ENCODE measurements at places on chromosomes 5 and 9.

DNA sequence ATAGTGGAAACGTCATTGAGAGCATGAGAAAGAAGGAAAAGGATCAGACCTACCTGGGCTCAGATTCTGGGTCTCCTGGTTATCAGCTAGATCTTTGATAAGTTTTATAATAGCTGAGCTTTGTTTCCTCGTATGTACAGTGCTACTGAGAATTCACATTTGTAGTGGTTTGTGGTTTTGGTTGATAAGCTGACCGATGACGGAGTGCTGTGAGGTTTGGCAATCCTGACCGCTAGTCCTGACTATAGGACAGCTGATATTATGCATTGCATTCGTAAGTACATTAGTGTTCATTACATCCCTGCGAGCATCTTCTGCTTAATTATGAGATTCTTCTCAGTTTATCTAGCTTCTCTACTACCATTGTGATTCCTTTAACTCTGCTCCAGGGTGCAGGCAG lies 190.7 kb upstream of the SLC27A6 start:
- DNase-seq: no peak

DNA sequence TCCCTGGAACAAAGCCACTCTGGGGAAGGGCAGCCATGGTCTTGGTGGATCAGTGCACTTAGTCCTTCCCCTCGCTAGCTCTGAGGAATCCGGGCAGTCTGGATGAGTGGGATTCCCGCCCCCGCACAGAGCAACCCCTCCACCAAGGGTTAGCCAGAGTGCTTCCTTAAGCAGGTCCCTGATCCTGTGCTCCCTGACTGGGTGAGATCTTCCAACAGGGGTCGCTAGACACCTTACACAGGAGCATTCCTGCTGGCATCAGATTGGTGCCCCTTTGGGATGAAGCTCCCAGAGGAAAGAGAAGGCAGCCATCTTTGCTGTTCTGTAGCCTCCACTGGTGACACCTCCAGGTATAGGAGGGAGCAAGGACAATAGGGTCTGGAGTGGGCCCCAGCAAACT lies 228.8 kb downstream of the AP3B1 start:
- DNase-seq: no peak

DNA sequence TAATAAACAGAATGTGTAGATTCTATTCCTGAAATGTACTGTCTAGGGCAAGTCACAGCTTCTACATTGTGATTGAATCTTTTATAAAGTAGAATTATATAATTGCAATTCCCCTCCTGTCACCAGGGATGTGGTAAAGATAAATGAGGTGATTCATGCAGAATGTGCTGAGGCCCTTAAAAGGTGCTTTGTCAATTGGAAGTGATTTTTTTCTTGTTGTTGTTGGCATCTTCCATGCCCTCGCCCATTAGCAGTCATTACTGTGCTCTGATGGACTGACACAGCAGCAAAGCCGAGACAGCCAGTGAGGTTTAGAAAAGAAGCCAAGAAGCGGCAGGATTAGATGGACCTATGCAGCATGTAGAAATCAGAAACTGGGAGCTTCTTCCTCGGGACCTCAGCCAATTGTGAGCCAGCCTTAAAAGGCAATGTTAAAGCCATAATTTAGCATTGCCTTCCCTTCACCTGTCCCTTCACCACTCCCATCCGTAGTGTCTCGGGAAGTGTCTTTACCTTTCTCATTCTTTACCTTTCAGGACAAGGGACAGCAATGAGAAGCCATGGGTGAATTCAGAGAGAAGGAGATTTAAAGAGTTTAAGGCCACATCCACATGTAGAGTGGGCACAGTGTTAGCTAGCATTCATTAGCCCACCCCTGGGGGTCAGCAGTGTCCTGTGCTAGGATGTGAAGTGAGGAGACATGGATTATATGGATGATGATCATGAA lies 257.8 kb downstream of the PLK2 start:
- no peak for DNase-seq

- DNase-seq: no peak
Measured at GRCh38 chr9:104993291-104993963, 65.5 kb upstream of the ABCA1 start.

DNA sequence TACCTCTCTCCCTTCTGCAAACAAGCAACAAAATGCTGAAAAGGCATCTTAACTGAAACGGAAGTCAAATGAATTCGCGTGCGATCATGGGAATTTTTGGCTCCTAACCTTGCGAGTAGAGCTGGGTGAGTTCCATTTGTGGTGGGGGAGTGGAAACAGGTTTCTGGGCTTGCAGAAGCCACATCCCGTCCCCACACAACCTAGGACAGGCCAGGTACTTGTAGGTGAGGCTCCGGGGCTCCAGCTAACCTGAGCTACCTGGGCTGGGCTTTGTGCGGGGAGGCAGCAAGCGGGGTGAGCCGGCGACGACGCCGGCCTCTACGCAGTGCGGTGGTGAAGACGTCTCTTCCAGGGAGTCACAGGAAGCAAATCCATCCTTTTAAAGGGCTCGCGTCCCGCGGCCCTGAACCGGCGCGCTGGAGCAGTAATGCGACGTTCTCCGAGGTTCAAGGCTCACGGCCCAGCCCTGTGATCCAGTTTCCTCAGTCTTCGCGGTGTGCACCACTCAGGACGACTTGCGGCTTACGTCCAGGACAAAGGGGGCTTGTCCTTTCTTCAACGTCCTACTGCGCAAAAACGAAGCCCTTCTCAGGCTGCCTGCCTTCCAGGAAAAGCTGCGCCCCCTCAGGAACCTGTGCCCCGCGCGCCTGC lies 567 bp upstream of the SPIN1 start:
- DNase-seq: peak; percentile 3

Data from activated CD8-positive, alpha-beta memory T cell treated with anti-CD3 and anti-CD28 coated beads for 4 hours (primary cell).